SK-N-SH (cell line): ENCODE measurements at places on chromosomes 3 and 15.
A peak's percentile ranks its signal among the peaks of the same experiment; 100 is the strongest.

- no peak for DNase-seq
Measured at GRCh38 chr15:52765785-52766184, 24.4 kb downstream of the ONECUT1 start.

DNA sequence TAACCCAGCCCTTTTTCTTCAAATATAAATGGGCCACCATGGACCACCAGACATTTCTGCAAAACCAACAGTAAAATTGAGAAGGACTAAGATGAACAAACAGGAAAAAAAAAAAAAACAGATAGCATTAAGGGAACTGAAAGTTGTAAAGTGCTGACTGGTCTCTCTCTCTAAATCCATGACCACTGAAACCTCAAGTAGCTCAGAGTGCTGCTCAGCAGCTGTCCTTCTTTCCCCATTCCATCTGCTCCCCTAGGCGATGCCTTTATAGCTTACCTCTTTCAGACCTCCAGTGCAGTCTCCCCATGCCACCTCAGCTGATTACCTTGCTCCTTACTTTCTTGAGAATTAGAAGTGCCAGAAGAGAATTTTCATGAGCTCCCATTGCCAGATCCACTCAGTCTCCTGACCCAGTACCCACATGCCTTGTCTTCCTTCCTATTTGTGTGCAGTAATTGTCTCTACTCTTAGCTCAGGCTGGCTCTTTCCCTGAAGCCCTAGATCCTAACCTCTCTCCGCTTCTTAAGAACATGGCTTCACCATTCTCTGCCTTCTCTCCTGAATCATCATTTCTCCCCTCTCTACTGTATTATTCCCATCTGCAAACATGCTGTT lies 23.9 kb upstream of the XIRP1 start:
- DNase-seq, result no peak

GRCh38 chr3:175902226-175902625 lies 1043.1 kb downstream of the NAALADL2 start:
- DNase-seq, result no peak

DNA sequence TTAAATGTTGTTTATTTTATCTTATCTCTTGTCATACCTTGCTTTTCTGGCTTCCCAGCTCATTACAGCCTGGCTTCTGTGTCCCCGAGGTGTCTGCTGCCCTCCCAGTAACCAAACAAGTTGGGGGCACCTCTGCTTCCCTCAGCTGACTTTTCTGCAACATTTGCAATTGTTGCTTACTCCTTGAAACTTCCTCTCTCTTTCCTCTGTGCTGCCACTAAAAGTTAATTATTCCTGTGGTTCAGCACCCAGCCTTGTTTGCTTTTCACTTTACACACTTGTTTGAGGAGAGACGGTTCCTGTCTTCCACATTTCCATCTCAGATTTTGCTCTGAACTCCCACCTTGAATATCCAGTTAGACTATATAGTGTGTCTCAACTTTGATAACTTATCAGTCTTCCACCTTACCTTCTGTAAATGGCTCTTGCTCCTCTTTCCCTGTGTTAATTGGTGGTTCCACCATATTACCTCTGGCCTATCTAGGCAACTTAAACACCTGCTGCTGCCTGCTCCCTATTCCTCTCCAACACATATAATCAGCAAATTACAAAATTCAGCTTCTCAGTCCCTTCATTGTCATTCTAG lies 21.6 kb downstream of the MCTP2 start:
- no peak for DNase-seq

DNA sequence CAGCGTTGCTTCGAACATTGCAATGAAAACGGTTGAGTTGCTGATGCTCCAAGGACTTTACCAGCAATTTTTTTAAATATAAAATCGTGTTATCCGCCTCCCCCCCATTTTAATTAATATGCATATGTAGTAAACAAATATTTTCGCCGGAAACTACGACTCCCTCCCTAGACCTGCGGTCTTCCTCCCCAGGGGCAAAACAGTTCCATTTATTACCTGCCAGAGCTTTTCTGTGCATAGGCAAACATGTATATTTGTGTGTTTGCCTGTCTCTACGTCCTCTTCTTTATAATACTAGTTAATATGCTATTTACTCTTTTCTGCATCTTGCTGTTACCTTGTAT lies 593 bp upstream of the RSL24D1 start:
- no peak for DNase-seq

GRCh38 chr3:45980229-45980813 lies 15.3 kb downstream of the FYCO1 start:
- no peak for DNase-seq

DNA sequence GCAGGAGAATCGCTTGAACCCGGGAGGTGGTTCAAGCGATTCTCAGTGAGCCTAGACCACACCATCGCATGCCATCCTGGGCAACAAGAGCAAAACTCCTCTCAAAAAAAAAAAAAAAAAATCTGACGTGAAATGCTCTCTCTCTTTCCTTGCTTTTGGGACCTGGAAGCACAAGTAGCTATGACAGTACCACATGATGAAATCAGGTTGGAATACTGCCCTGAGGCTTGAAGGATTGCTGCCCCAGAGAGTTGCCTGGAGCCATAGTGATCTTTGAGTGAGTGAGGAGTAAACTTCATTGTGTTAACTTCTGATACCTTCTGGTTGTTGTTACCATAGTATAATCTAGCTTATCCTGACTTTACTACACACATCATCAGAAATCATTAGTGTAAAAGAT lies 23.3 kb downstream of the AKAP13 start:
- no peak for DNase-seq

DNA sequence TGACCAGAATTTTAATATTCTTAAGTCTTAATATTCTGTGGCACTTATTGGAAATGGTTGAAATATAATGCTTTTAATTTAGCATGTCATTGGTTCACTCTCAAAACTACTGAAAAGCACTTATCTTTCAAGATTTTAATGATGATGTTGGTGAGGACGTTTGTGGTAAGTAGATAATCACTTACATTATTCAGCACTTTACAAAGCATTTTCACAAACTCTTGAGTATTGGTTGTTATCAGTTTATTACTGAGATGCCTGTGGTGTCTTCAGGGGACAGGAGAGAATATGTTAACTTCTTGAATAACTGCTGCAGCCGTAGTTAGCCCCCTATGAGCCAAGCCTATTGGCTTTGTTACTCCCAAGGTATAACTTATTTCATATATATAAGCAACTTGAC lies 15.2 kb downstream of the TGFBR2 start:
- no peak for DNase-seq

- no peak for DNase-seq
Measured at GRCh38 chr3:189966843-189967242, 153.9 kb downstream of the P3H2 start.

DNA sequence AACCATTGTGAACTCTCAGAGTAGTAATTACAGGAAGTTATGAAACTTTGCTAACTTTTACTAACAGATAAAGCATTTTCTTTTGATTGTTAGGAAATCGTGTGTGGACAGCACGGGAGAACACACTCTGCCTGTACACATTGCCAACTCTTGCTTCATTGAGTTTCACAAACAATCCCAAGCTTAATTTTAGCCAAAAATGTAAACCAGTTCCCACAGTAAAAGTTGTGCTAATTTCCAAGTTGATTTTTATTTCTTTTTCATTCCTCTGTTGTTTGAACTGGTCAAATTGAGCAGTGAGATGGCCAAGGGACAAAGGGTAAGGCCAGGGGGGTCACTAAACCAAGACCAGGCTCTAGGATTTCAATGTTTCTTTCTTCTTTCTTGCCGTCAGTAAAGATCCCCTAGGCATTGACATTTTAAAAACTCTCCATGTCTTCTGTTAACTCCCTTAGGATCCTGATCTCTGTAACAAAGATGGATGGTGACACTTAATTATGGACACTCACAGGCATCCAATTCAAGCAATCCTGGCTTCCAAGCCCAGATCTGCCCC lies 414.9 kb downstream of the RBMS3 start:
- DNase-seq, result no peak

DNA sequence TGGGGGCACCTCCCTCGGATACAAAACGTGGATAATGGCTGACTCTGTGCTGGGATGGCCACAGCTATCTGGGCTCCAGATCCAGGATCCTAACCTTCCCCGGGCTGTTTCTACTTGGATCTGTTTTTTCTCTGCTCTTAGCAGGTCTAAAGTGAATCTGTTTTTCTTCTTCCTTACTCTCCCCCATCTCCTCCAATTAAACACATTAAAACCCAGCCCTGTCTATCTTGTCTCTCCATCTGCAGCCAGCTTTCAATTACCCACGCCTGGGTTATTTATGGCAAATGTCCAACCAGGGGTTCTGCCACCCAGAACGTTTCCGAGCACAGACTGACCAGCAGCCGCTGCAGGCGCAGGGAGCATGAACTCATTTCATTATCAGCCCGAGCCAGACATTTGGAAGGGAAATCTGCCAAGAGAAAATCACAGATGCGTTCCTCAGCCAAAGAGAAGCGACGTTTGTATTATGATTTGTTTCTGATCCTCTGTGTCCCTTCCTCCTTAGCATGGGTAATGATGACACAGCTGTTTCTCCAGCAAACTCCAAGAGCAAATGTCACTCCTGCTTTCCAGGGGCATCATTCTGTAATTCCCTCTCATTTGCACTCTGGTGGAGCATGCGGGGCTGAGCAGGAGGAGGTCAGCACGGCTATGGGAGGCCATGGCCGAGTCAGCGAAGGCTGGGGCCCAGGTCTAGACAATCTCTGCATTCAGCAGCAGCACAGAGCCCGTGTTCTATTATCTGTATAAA lies 42.0 kb downstream of the UMPS start:
- peak; percentile 83 for DNase-seq

DNA sequence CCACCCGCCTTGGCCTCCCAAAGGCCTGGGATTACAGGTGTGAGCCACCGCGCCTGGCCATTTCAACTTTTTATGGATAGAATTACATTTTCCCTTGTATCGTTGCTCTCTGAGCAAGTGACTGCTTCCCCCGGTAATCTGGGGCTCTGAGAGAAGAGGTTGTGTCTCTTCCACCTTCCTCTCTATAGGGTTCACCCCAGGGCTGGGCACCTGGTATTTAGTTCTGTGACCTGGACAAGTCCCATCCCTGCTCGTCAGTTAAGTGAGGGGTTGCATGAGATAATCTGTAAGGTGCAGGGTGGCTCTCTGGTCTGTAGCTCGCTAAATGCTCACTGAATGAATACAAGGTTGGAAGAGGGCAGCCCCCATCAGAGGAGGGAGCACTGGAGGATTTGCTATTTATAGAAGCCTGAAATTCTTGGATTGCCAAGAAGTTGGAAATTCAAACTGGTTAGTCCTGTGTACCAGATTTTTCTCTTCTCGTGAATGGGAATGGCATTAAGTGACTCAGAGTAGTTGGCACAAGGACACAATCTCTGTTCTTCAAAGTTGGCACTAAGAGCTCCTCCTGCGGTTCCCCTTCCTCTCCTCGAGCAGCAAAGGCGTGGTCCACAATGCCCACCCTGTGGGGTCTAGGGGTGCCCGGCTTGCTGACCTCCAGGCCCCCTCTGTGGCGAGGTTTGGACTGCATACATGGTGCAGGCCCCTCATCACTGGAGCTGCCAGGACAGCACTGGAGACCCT lies 68.1 kb upstream of the DLG1 start:
- DNase-seq, result peak; percentile 1

GRCh38 chr15:83843471-83843871 lies 189.5 kb downstream of the ADAMTSL3 start:
- no peak for DNase-seq

GRCh38 chr15:84976746-84977345 lies 4.8 kb upstream of the PDE8A start:
- DNase-seq, result no peak

GRCh38 chr3:82676356-82677026 lies 915.0 kb upstream of the GBE1 start:
- DNase-seq, result no peak

GRCh38 chr3:161770484-161771386 lies 274.1 kb downstream of the OTOL1 start:
- no peak for DNase-seq

DNA sequence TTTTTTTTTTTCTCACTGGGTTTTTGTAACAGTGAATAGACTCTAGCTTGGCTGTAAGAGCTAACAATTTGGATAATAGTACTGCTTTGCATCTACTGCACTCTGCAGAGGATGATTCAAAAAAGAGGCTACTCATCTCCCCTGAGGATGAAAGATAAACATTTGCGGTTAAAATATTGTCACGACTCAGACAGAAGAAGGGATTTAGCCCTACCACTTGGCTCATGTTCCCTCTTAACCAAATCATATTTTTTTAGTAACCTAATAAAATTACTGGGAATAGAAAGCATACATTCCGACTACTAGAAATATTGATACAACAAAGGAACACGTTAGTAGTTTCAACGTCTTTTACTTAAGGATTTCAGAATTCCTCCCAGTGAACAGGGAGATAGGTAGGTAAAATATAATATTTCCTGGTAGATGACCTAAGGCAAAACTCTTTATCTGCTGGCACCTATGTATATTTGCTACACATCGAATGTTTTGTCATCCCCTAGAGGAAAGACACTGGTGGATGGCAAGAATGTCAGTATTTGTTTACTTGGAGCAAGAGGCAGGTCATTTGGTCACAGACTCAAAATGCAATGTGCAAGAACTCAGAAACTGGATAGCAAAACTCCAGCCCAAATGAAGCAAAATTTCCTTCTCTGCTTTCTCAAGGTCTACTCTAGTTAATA lies 110.8 kb downstream of the GREM1 start:
- no peak for DNase-seq

- no peak for DNase-seq
Measured at GRCh38 chr3:113270786-113271185, 59.4 kb downstream of the BOC start.

- DNase-seq, result peak; percentile 24
Measured at GRCh38 chr15:57861034-57861638, 154.6 kb downstream of the POLR2M start.

DNA sequence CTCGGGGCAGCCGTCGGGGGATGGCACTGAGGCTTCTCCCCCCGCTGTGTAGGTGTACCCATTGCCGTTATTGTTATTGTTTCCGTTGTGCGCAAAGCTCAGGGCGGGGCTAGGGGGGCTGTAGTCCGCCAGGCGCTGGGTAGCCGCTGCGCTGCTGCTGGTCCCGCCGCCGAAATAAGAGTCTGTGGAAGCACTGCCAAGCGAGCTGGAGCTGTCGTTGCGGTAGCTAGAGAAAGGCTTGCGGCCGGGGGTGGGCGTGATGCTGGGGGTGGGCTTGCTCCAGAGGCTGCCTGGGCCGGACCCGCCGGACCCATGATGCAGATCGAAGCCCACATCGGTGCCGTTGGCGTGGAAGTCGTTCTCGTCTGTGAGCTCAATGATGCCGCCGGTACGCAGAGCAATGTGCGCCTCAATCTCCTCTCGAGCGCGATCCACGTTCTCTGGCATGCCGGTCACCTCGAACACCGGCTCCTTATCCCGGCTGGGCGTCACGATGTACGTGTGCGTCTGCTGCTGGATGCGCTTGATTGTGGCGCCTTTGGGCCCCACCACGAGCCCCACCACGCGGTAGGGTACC lies 1.9 kb downstream of the MEX3B start:
- peak; percentile 56 for DNase-seq
